Posterior vena cava (tissue), 2 donors: ENCODE measurements at places on chromosomes 5 and 9. TPM values are rescaled to one million over a fixed set of nuclear protein-coding genes. Genes with fewer than 3 reads are reported as not detected.

- no peak for DNase-seq
Observed at GRCh38 chr5:73268826-73269225, 95.8 kb downstream of the TMEM174 start.

Gene SPINK5
- total RNA-seq, result 0.23 TPM

Gene EEIG1
- total RNA-seq, result 54.3 TPM

DNA sequence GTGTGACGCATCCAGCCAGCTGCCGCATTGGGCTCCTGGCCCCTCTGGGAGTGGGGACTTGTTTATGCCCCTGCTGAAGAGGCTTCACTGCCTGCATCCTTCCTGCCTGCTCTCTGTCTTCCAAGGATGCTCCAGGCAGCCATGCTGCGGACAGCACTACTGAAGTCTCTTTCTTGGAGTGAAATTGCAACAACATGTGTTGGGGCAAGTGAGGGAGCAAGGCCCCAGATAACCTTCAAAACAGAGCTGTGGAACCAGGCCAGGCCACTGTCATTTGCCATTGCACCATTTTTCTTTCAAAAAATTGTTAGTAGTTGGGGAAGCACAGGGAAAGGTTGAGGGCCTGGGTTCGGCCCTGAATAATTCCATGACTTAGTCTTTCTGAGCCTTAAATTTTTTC, 169.6 kb upstream of the ADRA1B start:
- DNase-seq, result no peak

DNA sequence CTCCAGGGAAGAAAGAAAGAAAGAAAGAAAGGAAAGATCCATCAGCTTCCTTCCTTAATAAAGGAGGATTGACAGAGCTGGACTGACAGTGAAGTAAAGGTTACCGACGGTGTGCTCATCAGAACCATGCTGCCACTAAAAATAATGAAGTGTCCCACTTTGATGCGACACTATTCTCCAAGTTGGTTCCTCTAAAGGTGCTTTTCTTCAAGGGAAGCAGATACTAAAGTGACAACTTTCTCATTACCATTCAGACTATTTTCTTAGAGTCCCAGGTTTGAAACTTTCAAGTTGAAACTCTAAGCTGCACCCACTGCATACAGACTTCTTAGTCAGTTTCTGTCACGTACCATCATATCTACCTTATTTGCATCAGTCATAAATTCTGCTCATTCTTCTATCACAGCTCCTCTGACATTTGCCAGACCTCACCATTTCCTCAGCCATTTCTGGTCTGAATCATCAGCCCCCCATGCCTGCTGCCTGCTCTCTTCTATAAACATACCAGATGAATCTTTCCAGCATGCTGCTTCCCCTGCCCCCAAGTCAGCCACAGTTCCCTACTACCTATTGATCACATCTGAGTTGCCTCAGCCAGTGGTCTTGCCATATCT, 177.6 kb downstream of the DEPDC1B start:
- no peak for DNase-seq

GRCh38 chr5:122430319-122430586, 118.2 kb downstream of the SNCAIP start:
- no peak for DNase-seq

Gene ADRB2
- 2.1 TPM for total RNA-seq

Gene TTC16
- total RNA-seq, result 0.09 TPM

DNA sequence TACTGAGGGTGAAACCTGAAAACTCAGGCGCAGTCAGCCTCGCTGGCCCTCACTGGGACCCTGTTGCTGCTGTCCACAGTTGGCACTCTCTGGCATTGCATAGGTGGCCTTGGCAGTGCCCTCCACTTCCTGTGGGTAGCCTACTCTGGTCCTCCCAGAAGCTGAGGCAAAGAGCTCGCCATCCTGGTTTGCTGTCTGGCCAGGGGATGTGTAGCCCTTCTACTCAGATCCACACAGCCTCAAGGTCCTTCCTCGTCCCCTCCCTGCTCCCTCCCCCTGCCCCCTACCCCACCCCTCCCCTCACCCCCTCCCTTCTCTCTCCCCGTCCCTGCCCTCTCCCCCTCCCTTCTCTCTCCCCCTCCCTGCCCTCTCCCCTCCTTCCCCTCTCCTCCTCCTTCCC, 176.0 kb downstream of the OLFM1 start:
- no peak for DNase-seq

Gene NR2F1
- 31.5 TPM for total RNA-seq

- no peak for DNase-seq
Observed at GRCh38 chr9:72864327-72864726, 88.5 kb downstream of the ALDH1A1 start.

Gene NUTM2F
- not detected for total RNA-seq

Gene LEAP2
- 0.69 TPM for total RNA-seq

Gene SLC6A18
- total RNA-seq, result not detected
